ENCODE measurements at places on chromosomes 16 and 17.

- no peak for DNase-seq
Observed at GRCh38 chr16:4114257-4115208, 1.7 kb downstream of the ADCY9 start.

GRCh38 chr17:68141050-68141449 is 105.5 kb downstream of the KPNA2 start:
- no peak for DNase-seq

DNA sequence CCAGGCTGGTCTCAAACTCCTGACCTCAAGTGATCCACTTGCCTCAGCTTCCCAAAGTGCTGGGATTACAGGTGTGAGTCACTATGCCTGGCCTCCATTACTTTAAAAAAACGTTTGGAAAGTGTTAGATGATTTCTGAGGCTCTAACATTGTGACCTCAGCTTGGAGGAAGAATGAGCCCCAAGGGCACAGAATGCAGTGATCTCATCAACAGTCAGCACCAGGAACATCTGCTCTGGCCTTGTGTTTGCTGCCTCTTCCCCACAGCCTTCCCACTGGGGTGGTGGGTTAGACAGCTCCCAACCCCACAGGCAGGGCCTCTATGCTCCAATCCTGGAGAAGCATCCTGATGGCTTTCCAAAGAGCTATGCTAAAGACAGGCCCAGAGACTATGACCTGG is 37.7 kb upstream of the SREBF1 start:
- DNase-seq = no peak

DNA sequence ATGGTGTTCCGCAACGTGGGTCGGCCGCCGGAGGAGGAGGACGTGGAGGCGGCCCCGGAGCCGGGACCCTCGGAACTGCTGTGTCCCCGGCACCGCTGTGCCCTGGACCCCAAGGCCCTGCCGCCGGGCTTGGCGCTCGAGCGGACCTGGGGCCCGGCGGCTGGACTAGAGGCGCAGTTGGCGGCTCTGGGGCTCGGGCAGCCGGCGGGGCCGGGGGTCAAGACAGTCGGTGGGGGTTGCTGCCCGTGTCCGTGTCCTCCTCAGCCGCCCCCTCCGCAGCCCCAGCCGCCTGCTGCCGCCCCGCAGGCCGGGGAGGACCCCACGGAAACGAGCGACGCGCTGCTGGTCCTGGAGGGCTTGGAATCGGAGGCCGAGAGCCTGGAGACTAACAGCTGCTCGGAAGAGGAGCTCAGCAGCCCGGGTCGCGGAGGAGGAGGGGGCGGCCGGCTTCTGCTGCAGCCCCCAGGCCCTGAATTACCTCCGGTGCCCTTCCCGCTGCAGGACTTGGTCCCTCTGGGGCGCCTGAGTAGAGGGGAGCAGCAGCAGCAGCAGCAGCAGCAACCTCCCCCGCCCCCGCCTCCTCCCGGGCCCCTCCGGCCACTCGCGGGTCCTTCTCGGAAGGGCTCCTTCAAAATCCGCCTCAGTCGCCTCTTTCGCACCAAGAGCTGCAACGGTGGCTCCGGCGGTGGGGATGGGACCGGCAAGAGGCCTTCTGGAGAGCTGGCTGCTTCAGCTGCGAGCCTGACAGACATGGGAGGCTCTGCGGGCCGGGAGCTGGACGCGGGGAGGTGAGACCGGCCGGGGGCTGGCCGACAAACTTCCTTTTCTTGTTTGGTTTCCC is 821 bp downstream of the SOCS7 start:
- no peak for DNase-seq

- DNase-seq = no peak
Observed at GRCh38 chr17:79570653-79571052, 40.2 kb downstream of the RBFOX3 start.

GRCh38 chr16:66549284-66550131 is at the start of gene TK2:
Gene TK2, minus strand, starts transcription at chr16:66550122. Its CDS starts 61 bp downstream, at chr16:66550061.
- DNase-seq = no peak

GRCh38 chr16:12348733-12349704 is 372.5 kb downstream of the SNX29 start:
- no peak for DNase-seq

GRCh38 chr16:23952128-23952970 is 116.6 kb downstream of the PRKCB start:
- DNase-seq = peak; percentile 68

DNA sequence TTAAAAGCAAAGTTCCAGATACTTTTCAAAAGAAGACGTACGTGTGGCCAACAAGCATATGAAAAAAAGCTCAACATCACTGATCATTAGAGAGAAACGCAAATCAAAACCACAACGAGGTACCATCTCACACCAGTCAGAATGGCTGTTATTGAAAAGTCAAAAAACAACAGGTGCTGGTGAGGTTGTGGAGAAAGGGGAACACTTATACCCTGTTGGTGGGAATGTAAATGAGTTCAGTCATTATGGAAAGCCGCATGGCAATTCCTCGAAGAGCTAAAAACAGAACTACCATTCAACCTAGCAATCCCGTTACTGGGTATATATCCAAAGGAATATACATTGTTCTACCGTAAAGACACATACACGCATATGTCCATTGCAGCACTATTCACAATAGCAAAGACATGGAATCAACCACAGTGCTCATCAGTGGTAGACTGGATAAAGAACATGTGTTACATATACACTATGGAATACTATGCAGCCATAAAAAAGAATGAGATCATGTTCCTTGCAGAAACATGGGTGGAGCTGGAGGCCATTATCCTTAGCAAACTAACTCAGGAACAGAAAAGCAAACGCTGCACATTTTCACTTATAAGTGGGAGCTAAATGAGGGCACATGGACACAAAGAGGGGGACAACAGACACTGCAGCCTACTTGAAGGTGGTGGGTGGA is 31.1 kb upstream of the DNAH17 start:
- no peak for DNase-seq

DNA sequence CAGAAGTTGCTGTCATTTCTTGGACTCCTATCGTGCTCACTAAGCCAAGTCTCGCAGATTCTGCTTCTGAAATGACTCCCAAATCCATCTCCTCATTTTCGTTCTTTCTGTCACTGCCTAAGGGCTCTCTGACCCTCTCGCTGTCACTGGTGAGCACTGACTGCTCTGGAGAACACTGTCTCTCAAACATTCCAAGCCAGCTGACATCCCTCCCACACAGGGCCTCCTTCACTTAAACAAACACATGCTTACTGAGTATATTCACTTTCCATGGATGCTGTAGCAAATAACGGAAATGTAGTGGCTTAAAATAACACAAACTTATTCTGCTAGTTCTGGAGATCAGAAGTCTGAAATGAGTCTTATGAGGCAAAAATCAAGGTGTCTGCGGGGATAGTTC is 18.8 kb downstream of the CACNG1 start:
- DNase-seq = no peak

- DNase-seq = no peak
Observed at GRCh38 chr17:18228176-18228682, 2.8 kb downstream of the LLGL1 start.

- no peak for DNase-seq
Observed at GRCh38 chr16:84198401-84198800, 7.4 kb downstream of the ADAD2 start.

- no peak for DNase-seq
Observed at GRCh38 chr17:68497885-68498319, 14.3 kb upstream of the PRKAR1A start.

- no peak for DNase-seq
Observed at GRCh38 chr17:81405411-81405872, 10.2 kb downstream of the BAHCC1 start.

GRCh38 chr16:68992521-68992920 is 112.9 kb upstream of the HAS3 start:
- DNase-seq = no peak

DNA sequence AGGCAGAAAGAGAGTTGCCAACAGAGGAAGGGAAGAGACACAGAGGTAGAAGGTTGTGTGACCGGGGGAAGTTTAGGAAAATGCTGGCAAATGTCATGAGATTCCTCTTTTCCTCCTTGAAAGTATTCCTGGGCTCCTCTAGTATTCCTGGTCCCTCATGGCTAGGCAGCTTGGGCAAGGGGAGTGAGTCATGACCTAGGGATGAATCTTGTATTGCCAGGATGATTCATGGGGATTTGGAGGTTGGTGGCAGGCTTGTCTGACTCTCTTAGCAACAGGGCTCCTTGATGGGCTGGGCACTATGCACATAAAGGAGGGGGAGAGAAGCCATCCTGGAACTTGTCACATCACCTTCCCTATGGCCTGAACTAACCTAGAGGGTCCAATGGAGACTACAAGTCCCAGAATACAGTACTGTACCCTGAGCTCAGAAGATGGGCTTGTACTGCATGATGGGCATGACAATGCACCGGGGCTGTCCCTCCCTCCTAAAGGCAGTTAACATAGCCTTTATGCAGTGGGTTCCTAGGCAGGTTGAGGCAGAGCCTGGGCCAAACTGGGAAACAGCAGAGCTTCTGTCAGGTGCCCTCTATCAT is 2.1 kb upstream of the SEZ6 start:
- DNase-seq = no peak

GRCh38 chr17:42078396-42079043 is 19.8 kb downstream of the ZNF385C start:
- no peak for DNase-seq

GRCh38 chr16:31397096-31397660 is 4.0 kb downstream of the ITGAD start:
- DNase-seq = no peak

DNA sequence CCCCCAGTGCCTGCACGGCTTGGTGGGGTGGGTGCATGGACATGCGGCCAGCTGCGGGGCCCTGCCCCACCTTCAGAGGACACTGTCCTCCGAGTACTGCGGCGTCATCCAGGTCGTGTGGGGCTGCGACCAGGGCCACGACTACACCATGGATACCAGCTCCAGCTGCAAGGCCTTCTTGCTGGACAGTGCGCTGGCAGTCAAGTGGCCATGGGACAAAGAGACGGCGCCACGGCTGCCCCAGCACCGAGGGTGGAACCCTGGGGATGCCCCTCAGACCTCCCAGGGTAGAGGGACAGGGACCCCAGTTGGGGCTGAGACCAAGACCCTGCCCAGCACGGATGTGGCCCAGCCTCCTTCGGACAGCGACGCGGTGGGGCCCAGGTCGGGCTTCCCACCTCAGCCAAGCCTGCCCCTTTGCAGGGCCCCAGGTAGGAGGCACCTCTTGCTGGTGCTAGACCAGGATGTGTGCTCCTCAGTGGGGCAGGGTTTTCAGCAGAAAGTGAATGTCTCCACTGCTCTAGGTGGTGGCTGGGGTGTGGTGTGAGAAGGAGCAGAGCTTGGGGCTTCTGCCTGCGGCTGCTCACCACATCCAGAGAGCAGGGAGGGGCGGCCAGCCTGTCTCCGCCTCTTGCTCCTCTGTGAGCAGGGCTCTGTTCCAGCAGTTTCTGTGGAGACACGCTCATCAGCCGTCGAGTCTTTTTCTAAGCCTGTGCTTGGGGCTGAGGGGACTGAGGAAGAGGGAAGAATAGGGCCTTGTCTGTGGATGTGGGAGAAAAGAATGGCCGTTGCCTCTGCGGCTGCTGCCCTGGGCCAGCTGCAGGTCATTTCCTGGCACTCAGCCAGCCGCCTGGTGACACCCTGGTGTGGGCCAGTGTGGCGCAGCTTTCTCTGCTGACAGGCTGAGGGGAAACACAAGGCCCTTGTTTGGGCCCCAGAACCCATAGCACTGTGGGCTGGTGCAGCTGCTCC is 2.2 kb downstream of the ZNF276 start:
- DNase-seq = no peak

GRCh38 chr16:77037696-77038347 is 153.2 kb upstream of the MON1B start:
- no peak for DNase-seq

DNA sequence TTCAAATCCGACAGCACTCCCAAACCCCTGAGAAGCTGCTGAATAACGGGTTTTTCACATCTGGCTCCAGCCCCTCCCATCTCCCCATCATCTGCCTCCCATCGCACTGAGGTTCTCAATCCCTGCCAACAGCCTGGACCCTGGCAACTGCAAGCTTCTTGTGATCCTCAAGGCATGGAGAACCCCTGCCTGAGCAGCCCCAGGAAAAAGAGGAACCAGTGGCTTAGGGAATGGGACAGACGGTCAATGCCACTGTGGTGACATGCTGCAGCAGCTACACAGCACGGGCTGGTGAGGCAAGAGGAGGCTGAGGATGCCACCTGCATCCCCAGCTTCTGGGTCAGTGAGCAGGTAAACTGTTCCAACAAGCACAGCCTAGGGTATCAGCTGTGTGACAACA is 3.3 kb upstream of the MBTPS1 start:
- DNase-seq = no peak

- no peak for DNase-seq
Observed at GRCh38 chr17:69501591-69502468, 87.3 kb downstream of the MAP2K6 start.

DNA sequence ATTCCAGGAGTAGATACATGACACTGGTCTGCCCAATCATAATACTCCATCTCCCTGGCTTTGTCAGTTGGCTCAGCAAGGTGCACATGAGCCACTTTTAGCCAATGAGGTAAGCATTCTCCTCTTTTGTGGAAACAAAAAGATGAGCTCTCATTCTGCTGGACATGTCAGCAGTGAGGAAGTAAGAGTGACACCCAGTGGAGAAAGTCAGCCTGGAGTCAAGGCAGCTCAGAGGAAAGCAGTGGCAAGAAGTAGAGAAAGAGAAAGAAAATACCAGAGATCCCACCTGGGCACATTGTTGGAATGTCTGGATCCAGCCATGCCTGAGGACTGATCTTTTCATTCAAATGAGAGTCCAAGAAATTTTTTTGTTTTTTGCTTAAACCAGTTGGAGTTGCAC is 496.9 kb upstream of the C16orf82 start:
- no peak for DNase-seq

- no peak for DNase-seq
Observed at GRCh38 chr16:54620197-54620596, 310.5 kb upstream of the IRX5 start.

DNA sequence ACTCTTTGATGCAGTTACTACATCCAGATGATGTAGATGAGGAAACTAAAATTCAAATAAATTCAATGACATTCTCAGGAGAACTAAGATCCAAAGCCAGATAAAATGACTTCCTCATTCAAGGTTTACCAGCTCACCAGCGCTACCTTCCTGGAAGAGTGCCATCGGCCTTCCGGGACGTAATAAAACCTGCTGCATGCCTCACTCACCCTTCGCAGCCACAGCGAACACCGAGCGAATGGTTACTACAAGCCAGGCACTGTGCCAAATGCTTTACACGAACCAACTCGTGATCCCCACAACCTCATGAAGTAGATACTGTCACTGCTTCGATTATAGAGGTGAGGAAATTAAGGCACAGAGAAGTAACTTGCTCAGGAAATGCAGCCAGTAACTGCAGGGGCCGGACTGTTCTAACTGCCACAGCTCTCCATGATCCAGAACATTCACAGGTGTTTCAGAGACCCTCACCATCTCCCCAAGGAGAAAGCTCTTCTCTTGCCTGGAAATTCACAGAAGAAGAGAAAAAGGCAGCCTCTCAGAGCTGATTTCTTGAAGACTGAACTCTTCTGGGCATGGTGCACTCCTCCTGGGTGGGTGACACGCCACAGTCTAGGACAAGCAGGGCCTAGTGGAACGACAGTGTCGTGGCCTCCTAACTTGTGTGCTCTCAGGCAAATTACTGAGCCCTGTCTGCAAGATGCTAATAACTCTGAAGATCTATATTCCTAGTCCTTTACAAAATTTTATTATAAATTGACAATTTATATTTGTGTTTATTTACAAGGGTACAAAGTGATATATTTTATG is 46.8 kb downstream of the HIC1 start:
- DNase-seq = no peak

Measured in CMK (cell line).